Karpas-422 (cell line): ENCODE measurements at places on chromosomes 6 and 20. TPM values are rescaled to one million over a fixed set of nuclear protein-coding genes. Genes with fewer than 3 reads are reported as not detected.

- no peak for DNase-seq
These were observed 41.3 kb upstream of the IL20RA start for GRCh38 chr6:137086031-137086430.

GRCh38 chr6:90893400-90893799 is 306.5 kb upstream of the MAP3K7 start:
- DNase-seq, result no peak

The PIGU gene
- 13.0 and 18.4 TPM in 2 replicates for total RNA-seq

- DNase-seq, result no peak
These were observed 709 bp downstream of the PPP1R16B start for GRCh38 chr20:38805958-38806854.

The GMPR gene
- total RNA-seq, result not detected in 2 replicates

The TENT5A gene
- not detected in 2 replicates for total RNA-seq

The TNFRSF21 gene
- 0.04 and 0.07 TPM in 2 replicates for total RNA-seq

- no peak for DNase-seq
These were observed 1.9 kb downstream of the BLCAP start for GRCh38 chr20:37525810-37526209.

GRCh38 chr20:59571551-59572314 is 32.6 kb upstream of the PHACTR3 start:
- DNase-seq, result peak; percentile 65

The USP49 gene
- 6.5 and 10.7 TPM in 2 replicates for total RNA-seq

The MYT1 gene
- 3.5 and 4.1 TPM in 2 replicates for total RNA-seq

The IL17A gene
- not detected in 2 replicates for total RNA-seq

The FHL5 gene
- not detected in 2 replicates for total RNA-seq

- DNase-seq, result no peak
These were observed 161.9 kb downstream of the DHX35 start for GRCh38 chr20:39124064-39124463.

DNA sequence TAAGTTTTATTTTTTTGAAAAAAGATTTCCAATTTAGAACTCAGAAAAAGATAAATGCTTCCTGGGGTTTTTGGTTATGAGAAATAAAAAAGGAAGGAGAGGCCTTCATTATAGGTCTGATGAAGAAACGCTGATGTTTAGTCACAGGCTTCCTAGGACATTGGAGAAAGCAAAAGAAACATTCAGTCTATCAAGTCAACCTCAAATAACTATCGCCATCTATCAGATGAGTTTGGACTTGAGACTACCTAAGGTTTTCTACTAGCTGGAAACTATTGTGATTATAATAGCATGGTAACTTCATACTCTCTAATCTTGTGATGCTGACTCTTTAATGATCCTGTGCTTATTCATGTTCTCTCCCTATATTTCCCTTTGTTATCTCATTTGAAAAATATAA is 171.3 kb downstream of the TPBG start:
- no peak for DNase-seq

DNA sequence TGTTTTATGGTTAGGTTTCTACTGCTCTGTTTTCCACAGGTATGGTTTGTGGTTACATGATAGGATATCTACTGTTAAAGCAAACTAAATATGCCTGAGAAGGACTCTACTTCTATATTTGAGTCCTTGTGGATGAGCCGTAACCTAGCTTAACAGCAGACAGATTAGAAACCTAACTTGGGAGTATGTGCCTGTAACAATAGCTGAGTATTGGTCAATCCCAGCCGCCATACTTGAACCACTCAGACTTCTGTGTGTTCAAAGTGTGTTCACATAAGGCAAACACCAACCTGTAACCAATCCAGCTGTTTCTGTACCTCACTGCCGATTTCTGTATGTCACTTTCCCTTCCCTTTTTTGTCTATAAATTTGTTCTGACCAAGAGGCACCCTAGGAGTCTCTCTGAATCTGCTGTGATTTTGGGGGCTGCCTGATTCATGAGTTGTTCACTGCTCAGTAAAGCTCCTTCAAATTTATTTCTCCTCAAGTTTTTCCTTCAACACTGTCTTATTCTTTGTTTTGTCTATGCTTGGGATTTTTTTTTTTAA is 37.1 kb downstream of the PHF3 start:
- peak; percentile 57 for DNase-seq

DNA sequence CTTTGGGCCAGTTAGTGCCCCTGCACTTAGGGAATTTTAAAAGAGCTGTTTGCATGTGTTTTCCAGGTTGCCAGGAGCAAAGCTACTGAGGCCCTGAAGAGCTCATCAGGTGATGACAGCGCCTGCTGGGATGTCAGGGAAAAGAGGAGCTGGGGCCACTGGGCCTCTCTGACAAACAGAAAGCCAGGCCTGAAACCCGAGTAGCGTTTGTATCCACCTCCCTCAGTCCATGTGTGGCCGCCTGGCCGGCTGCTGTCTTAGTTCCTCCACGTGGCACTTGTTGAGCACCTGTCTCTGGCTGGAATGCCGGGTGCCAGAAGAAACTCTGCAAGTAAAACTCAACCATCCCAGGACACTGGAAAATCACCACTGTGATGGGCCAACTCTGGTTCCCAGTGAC is 601.2 kb downstream of the CDH26 start:
- DNase-seq, result no peak

- no peak for DNase-seq
These were observed 433.8 kb upstream of the NOX3 start for GRCh38 chr6:155889410-155889809.

GRCh38 chr20:48006036-48006833 is 221.0 kb upstream of the SULF2 start:
- no peak for DNase-seq

DNA sequence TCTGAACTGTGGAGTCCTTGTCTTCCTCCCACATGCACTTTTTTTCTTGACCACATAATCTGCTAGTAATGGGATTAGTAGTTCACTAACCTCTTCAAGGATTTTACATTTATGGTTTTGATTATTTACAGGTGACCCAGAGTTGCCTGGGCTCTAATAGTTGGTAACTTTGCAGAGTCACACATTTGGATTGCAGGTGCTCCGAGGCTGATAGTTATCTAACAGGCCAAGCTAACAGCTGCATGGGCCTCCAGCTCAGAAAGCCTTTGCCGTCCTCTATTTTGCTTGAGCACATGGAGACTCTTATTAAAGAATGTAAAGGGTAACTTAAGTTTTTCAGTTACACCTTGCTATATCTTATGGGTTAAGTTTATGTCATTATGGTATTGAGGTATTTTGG is 95.4 kb downstream of the ANKS1A start:
- peak; percentile 33 for DNase-seq

The TRAPPC3L gene
- total RNA-seq, result not detected in 2 replicates

DNA sequence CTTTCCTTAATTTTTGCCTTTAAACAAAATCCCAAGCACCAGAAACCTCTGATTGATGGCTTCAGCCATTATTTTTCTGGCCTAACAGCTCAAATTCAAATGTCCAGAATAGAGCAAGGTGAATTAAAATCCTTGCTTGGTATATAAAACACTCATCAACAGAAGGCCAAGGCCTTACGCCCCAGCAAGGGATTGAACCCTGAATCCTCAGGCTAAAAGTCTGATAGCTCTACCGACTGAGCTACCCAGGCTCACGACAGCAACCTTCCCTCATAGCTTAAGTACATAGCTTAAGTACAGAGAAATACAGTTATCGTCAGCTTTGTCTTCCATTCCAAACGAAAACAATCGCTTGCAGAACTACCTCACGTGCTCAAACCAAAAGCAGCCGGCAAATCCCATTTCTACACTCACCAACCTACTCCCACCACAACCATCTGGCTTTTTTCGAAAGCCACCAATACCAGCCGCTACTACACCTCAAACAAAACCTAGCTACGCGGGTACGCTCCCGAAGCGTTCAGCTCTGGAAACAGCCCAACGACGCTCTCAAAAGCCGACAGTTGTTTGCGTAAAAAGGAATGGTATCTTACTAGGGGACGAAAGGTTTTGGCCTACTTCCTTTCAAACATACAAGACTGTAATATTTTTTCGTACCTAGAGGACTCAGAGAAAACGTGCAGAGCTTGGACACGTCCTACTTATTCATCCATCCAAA is 167.5 kb downstream of the GPX5 start:
- no peak for DNase-seq

DNA sequence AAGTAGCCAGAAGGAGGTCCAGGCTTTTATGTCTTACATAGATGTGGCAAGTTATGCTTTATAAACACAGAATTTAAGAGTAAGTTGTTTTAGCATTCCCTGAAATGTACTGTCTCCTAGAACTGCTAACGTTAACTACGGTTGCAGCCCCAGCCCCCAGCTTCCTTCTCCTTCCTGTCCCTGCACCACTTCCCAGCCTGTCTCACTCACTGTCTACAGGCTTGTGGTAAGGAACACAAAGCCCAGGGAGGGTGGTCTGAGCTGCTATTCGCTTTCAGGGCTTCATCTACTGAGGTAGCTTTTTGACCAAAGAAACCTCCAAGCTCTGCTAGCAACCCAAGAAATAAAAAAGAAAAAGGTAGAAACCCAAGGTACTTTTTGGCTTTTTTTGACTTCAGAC is 35.9 kb downstream of the PCSK2 start:
- no peak for DNase-seq

The RSPH9 gene
- total RNA-seq, result not detected in 2 replicates

The TP53INP2 gene
- 4.6 and 8.1 TPM in 2 replicates for total RNA-seq

DNA sequence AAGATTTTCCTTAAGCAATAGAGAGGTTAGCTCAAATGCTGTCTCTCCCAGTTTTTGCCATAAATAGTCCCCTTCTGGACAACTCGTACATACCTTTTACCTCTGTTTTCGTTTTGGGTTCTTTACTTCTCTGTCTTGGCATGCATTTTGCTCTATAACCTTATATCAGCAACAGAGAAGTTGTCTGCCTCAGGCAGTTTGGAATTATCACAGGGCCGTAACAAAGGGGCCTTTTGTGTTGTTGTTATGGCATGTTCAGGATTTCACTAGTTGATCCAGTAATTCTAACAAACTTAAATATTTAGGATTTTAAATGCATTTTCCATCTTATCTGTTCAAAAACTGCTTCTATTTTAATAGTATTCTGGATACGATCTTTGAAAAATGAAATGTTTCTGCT is 259.8 kb downstream of the CD109 start:
- DNase-seq, result no peak

DNA sequence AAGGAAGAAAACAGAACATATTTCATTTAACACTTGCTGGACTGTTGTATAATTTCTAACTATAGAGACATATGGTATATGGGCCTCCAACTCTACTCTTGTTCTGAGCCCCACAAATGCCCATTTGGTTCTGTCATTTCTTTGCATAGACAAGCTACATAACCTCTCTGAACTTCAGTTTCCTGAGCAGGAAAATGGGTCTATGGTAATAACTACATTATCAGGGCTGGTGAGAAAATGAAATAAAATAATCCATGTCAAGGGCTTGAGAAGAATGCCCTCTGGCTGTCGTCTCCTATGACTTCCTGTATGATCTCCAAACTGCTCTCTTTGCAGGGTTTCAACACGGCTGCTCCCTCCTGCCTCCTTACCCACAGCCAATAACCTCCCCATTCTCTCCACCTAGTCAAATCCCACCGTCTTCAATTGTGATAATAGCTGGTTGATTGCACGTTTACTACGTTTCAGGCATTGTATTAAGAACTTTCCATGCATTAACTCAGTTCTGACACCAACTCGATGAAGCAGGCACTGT is 12.0 kb downstream of the ZCCHC3 start:
- DNase-seq, result peak; percentile 40

DNA sequence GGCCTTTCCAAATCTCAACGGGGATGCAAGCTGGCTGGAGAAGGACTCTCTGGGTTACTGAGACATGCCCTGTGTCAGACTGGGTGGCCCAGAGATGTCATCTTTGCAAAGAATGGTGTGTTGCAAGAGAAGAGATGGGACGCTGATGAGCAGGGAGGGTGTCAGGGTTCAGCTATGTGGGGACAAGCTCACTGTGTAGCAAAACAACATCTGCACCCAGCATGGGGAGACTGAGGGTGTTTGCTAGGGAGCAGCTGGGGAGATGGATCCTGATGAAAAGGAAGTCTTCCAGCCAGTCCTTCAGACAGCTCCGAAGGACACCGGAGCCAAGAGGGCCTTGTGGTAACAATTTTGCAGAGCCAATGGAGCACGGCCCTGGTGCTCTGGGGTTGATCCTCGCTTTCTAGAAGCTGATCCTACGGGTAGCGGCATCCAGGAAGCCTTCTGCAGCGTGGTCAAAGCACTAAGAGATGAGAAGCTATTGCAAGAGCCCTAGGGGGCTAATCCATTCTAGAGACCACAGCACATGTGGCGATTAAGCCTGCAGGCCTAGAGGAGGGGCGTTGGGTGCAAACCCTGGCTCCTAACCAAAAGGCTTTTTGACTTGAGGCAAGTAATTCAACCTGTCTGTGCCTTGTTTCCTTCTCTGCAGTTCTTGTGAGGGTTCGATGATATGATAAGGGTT is 39.9 kb downstream of the EDN3 start:
- DNase-seq, result no peak

- DNase-seq, result no peak
These were observed 74.3 kb downstream of the SLC16A10 start for GRCh38 chr6:111161650-111162049.

DNA sequence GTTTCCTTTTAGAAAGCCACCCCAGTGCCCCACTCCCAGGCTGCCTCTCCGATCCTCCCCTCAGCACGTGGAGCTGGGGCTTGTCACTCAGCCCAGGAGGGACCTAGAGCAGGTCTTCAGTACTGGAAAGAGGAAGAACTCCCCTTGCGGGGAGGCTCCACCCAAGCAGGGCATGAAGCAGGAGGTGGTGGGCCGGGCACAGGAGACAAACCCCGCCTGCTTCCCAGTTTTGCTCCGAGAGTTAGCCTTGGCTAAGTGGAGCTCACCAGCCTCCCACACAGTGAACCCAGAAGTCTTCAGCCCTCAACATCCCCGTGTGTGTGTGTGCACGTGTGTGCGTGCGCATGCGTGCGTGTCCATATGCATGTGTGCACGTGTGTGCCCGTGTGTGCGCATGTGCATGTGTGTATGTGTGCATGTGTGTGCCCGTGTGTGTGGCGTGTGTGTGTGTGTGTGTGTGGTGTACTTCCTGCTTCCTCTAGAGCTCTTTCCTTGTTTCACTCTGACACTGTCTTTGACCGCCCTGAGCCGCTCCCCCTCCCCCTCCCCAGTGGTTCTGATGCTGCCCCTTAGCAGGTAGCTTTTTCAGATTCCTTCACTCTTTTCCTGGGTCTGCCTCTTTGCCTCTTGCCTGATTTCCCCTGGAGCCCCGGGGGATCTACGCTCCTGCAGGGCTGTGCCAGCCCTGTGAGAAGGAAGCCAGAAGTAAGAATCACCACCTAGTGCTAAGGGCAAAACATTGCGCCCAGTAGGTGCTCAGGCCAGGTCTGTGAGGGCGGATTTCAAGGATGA is 239.8 kb downstream of the CDC5L start:
- no peak for DNase-seq

The TCF15 gene
- not detected in 2 replicates for total RNA-seq

GRCh38 chr6:127514773-127515227 is 4.3 kb downstream of the MTCL3 start:
- no peak for DNase-seq
